Tibial nerve (tissue), 4 donors: ENCODE measurements at places on chromosomes 5 and 9.

DNA sequence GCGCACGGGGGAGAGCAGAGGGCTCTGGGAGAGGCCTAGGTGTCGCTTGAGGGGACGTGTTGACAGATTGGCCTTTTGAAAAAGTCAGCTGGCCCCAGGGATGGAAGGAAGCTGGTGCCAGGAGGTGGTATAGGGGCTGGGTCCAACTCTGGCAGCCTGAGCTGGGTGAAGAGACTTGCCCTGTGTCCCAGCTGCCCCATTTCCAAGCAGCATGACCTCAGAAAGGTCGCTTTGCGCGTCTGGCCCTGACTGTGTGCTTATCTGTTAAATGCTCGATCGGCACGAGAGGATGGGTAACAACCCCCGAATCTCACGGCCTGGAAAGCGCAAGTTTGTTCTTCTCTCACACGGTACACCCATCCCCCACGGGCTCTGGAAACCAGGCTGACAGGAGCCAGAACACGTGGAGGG, 31.2 kb upstream of the LAMC3 start:
- DNase-seq, result no peak
- no peaks in the 10 kb centered on the region for H3K36me3 ChIP-seq
- no peaks in the 10 kb centered on the region for H3K4me1 ChIP-seq
- H3K4me3 ChIP-seq, result no peak overlapping the region
- peaks cover 52% of the 10 kb centered on the region for H3K27me3 ChIP-seq

DNA sequence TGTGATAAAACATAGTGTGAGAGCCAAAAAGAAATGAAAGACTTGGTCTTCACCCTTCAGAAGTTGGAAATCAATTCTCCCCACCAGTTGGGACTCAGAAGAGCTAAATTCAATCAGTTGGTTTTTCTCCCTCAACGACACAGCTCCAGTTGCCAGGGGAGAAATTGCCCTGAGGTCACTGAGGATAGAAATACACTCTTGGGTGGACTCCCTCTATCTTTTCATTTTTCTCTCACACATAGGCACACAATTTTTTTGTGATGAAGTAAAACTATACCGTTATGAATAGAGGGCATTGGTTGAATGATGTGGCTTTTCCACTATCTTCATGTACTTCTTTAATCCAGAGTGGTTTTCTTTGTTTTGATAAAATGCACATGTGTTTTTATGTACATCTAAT, 80.2 kb downstream of the ZNF366 start:
- no peak for DNase-seq
- H3K4me3 ChIP-seq, result no peak overlapping the region
- no peaks in the 10 kb centered on the region for H3K4me1 ChIP-seq
- H3K36me3 ChIP-seq, result no peaks in the 10 kb centered on the region
- no peak overlapping the region for H3K27ac ChIP-seq
- no peaks in the 10 kb centered on the region for H3K27me3 ChIP-seq

DNA sequence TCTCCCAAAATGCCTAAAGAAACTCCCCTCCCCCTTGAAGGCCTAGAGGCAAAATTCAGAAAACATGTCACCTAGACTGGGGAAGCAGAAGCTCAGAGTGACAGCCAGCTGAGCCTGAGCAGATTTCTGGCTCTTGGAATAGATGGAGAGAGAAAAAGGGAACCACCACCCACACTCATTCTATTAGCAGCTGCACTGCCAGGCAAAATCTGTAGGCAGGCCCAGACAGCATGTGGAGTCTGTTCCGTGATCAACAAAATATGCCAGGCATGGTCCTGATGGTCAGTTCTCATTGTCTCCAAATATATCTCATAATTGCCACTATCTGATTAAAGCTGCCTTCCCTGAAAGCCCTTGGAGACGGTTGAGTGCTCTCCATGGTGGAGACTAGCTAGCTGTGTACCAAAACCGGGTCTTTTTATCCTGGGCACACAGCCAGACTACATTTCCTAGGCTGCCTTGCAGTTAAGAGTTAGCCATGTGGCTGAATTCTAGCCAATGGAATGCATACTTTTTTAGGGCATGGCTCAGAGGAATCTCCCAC, 131.7 kb upstream of the GPR151 start:
- H3K4me1 ChIP-seq, result no peaks in the 10 kb centered on the region
- peaks cover 12% of the 10 kb centered on the region for H3K36me3 ChIP-seq
- no peak overlapping the region for H3K4me3 ChIP-seq
- no peaks in the 10 kb centered on the region for H3K27me3 ChIP-seq
- no peak for DNase-seq

DNA sequence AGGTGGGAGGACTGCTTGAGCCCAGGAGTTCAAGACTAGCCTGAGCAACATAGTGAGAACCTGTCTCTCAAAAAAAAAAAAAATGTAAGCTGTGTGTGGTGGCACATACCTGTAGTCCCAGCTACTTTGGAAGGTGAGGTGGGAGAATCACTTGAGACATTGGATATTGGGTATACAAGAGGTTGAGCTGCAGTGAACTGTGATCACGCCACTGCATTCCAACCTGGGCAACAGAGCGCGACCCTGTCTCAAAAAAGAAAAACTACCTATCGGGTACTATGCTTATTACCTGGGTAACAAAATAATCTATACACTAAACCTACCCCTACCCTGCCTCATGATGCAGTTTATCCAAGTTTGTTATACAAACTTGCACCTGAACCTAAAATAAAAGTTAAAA, 64.9 kb downstream of the AOPEP start:
- H3K4me1 ChIP-seq, result no peaks in the 10 kb centered on the region
- no peaks in the 10 kb centered on the region for H3K27me3 ChIP-seq
- no peak overlapping the region for H3K27ac ChIP-seq

DNA sequence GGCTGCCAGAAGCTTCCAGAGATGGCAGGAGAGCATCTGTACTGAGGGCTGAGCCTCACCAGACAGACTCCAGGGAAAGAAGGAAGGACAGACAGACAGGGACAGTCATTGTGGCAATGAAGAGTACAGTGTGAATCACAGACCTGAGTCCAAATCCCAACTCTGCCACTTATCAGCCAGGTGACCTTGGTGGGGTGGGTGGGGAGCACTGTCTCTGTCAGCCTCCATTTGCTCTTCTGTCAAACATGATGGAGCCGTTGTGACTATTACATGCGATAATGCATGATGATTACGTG, 85.9 kb upstream of the FSTL4 start:
- H3K36me3 ChIP-seq, result no peaks in the 10 kb centered on the region
- DNase-seq, result no peak
- H3K27me3 ChIP-seq, result no peaks in the 10 kb centered on the region
- H3K27ac ChIP-seq, result no peak overlapping the region
- H3K4me1 ChIP-seq, result no peaks in the 10 kb centered on the region
- no peak overlapping the region for H3K4me3 ChIP-seq

DNA sequence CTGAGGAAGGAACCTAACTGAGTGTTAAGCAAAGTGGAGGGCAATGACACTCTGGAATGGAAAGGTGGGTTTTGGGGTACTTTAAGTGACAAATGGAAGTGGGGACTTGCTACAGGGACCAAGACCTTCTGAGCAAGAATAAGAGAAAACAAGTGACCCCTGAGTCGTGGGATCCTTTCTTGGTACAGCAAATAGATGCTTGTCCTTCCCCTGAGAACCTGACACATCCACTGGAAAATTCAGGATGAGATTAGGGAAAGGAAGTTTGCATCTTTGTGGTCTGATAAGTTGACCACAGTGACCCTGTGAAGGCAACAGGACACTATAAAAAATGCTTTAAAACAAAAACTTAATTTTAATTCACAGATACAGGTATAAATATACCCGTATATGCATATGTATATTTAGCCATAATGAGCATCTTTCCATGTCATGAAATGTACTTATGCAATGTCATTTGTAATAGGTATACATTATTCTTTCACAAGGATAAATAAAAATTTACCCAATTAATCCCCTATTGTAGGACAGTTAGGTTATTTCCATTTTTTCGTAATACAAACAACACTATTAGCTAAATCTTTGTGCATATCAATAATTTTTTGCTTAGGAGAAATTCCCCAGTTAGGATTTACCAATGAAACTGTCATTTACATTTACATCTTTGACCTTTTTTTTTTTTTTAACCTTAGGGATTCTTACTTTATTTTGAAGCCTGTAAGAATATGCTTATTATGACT, 2.0 kb upstream of the IRF1 start:
- peak overlapping the region; percentile 97 for H3K27ac ChIP-seq
- DNase-seq, result peak; percentile 3
- H3K4me3 ChIP-seq, result no peak overlapping the region
- no peaks in the 10 kb centered on the region for H3K4me1 ChIP-seq
